Retinal pigment epithelial cell (primary cell): ENCODE measurements at places on chromosomes 2 and 18.

GRCh38 chr2:128789776-128790455, 471.2 kb upstream of the HS6ST1 start:
- DNase-seq, result no peak

DNA sequence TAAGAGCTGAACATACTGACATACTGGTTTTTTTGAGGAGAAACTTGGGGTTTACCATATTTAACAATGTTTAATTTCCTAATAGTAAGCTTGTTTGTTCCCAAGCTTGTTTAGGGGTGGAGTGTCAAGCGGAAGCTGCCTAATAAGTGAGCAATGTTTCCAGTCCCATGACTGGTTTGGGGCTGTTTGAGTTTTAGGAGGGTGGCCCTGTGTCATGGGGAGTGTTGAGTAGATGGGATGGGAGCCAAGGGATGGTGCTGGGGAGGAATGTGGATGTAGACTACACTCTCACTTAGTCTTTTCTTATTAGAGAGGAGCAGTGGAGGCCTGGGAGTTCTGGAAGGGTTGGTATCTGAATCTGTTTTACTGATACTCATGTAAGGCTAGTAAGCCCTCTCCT, 128.5 kb downstream of the TANC1 start:
- DNase-seq, result no peak

DNA sequence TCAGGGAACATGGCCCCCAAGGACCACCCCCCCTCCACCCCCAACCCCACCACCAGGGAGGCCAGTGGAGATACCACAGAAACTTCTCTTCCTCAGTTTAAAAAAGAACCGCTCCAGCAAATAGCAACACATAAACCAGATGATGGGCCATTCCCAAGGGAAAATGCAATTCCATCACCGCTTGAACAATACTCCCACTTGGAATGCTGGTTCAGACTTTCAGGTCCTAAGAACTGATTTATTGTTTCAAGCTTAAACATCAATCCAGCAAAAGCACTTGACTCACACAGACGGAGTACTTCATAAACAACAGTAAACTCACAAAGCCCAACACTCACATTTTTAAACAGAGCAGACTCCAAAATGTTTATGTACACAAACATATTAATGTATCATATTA, 6.9 kb downstream of the HDAC4 start:
- no peak for DNase-seq

DNA sequence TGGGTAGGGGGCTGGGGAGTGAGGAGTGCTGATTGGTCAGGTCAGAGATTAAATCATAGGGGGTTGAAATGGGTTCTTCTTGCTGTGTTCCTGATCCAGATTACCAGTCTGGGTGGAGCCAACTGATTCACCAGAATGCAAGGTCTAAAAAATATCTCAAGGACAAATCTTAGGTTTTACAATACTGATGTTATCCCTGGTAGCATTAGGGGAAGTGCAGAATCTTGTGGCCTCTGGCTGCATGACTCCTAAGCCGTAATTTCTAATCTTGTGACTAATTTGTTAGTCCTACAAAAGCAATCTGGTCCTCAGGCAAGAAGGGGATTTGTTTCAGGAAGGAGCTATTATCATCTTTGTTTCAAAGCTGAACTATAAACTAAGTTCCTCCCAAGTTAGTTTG, 289.2 kb upstream of the KYNU start:
- DNase-seq, result no peak

- no peak for DNase-seq
Observed at GRCh38 chr18:59013744-59014143, 125.9 kb upstream of the SEC11C start.

DNA sequence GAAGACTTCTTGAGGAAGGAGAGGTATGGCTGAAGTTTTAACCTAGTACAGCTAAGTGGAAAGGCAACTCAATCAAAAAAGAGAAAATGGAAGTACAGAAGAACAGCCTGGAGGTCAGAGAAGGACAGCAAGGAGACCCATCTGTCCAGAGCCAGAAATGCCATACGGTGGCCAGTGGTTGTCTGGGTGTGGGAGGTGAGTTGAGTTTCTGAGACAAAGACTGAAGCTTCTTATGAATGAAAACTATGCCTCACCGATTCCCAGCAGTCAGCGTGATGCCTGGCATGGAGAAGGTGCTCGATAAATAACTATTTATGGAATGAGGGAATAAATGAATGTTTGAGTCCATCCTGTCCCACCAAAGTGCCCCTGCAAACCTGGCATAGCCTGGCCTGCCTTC, 98.8 kb downstream of the MRO start:
- no peak for DNase-seq
